NCI-H2081 treated with DMSO at 0.1 percent for 48 hours (cell line): ENCODE measurements at places on chromosomes 7 and 10.

- no peak for DNase-seq
Measured at GRCh38 chr7:138816650-138817049, 18.7 kb upstream of the ATP6V0A4 start.

- DNase-seq: no peak
Measured at GRCh38 chr10:119288574-119289001, 81.2 kb downstream of the GRK5 start.

- DNase-seq: no peak
Measured at GRCh38 chr7:144941127-144941526, 105.3 kb upstream of the TPK1 start.

DNA sequence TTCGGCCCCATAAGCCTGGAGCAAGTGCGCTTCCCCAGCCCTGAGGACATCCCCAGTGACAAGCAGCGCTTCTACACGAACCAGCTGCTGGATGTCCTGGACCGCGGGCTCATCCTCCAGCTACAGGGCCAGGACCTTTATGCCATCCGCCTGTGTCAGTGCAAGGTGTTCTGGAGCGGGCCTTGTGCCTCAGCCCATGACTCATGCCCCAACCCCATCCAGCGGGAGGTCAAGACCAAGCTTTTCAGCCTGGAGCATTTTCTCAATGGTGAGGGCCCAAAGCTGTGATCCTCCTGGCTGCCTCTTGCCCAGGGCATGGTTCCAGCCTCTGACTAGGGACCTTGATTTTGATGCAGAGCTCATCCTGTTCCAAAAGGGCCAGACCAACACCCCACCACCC lies 10.1 kb downstream of the IRF5 start:
- no peak for DNase-seq

DNA sequence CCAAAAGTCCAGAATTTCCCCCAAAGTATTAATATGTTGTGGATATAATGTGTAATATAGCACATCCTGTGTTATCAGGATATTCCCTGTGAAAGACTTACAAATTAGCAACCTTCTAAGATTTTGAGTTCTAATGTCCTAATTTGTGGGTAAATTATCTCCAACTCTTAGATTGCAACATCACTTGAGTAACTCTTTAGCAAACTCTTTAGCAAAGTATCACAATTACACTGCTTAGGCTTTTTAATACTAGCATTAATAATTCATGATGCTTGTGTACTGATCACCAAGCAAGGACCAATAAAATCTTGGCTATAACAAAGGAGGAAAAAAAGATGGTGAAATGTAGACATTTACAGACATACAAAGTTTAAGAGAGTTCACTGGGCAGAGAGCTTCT lies 27.7 kb downstream of the HIP1 start:
- no peak for DNase-seq
